ENCODE measurements at places on chromosomes 2 and 18.

- H3K4me1 ChIP-seq = peaks cover 41% of the 10 kb centered on the region
- H3K27ac ChIP-seq = no peak overlapping the region
- peak overlapping the region; percentile 86 for H3K4me3 ChIP-seq
Observed at GRCh38 chr18:79400091-79400590, 4.4 kb downstream of the NFATC1 start.

DNA sequence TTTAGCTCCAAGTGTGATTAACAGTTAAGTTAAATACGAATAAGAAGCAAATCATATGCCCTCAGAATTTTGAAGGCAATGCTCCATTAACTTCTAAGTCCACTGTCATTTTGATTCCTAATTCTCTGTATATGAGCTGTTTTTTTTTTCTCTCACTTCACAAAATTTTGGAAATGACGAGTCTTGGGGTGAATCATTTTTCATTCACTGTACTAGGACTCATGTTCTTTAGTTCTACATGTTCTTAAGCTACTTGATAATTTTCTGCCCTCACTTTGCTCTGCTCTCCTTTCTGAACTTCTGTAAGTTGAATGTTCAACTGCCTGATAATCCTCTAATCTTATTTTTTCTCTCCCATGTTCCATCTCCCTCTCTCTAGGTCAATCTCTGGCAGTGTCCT is 141.0 kb downstream of the THADA start:
- H3K4me3 ChIP-seq = no peak overlapping the region
- H3K36me3 ChIP-seq = peaks cover 1% of the 10 kb centered on the region
- H3K4me1 ChIP-seq = peaks cover 6% of the 10 kb centered on the region
- no peak overlapping the region for H3K27ac ChIP-seq

DNA sequence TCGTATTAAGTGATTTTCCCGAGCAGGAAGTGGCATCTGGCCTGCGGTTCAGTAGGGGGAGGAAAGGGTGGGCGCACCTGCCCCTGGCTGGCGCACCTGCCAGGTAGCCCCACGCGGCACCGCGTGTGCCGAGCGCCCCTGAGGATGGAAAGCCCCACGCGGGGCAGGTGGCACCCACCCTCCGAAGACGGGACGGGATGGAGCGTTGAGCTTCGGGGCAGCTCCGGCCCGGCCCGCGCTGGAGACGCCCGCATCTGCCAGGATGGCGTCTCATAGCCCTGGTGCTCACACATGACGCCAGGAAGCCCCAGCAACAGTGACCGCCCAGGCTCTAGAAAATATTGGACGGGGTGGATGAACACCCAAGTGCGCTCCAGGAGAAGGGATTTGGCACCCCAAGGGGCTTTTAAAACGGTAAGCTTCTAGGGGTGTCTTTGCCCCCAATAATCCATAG is 2.5 kb upstream of the NFATC1 start:
- H3K27ac ChIP-seq = peak overlapping the region; percentile 93
- H3K27me3 ChIP-seq = peaks cover 56% of the 10 kb centered on the region
- H3K36me3 ChIP-seq = peaks cover 8% of the 10 kb centered on the region
- H3K4me1 ChIP-seq = peaks cover 32% of the 10 kb centered on the region
- DNase-seq = no peak

- H3K4me1 ChIP-seq = no peaks in the 10 kb centered on the region
- no peaks in the 10 kb centered on the region for H3K27me3 ChIP-seq
- H3K27ac ChIP-seq = no peak overlapping the region
- peaks cover 10% of the 10 kb centered on the region for H3K36me3 ChIP-seq
- H3K4me3 ChIP-seq = no peak overlapping the region
Observed at GRCh38 chr2:69992310-69993047, 31.0 kb upstream of the ASPRV1 start.

- H3K4me3 ChIP-seq = no peak overlapping the region
- no peak for DNase-seq
- no peaks in the 10 kb centered on the region for H3K36me3 ChIP-seq
- H3K4me1 ChIP-seq = no peaks in the 10 kb centered on the region
- H3K27ac ChIP-seq = no peak overlapping the region
Observed at GRCh38 chr2:239528146-239528545, 127.3 kb upstream of the HDAC4 start.

- H3K4me3 ChIP-seq = peak overlapping the region; percentile 73
- no peak for DNase-seq
- peaks cover 34% of the 10 kb centered on the region for H3K36me3 ChIP-seq
- H3K27me3 ChIP-seq = peaks cover 80% of the 10 kb centered on the region
- H3K4me1 ChIP-seq = peaks cover 34% of the 10 kb centered on the region
- no peak overlapping the region for H3K27ac ChIP-seq
Observed at GRCh38 chr2:174336501-174337336, 2.0 kb downstream of the SP9 start.

DNA sequence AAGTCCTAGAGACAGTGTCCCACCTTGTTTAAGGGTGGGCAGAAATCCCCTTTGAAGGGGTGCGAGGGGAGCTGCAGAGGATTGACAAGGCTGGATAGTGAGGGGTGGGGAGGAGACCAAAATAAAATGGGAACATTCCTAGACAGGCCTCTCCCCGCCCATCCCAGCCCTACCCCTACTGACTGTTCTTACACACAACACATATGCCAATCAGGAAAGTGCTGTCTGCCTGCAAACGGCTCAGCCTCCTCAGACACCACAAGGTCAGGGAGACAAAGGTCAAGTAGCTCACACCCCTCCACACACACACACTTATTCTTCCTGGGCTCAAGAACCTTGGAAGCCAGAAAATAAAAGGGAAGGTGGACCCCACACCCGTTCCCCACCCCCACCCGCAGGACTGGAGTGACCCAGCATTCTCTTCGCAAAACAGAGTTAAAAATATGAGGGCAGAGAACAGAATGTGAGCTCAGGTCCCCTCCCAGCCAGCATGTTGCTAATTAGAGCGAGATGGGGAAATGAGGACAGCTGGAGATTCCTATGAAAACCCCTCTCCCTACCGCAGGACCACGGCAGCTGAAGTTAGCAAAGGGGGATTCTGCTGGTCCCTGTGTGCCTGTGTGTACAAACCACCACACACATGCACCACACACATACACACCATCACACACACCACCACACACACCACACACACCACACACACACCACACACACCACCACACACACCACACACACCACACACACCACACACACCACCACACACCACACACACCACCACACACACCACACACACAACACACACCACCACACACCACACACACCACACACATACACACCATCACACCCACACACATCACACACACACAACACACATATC is 197.8 kb downstream of the TNS1 start:
- DNase-seq = no peak
- no peaks in the 10 kb centered on the region for H3K36me3 ChIP-seq
- peaks cover 11% of the 10 kb centered on the region for H3K27me3 ChIP-seq
- no peak overlapping the region for H3K27ac ChIP-seq
- H3K4me3 ChIP-seq = no peak overlapping the region
- no peaks in the 10 kb centered on the region for H3K4me1 ChIP-seq

GRCh38 chr2:21382701-21383520 is 259.1 kb downstream of the TDRD15 start:
- H3K4me3 ChIP-seq = no peak overlapping the region
- no peaks in the 10 kb centered on the region for H3K27me3 ChIP-seq
- no peaks in the 10 kb centered on the region for H3K4me1 ChIP-seq
- no peak overlapping the region for H3K27ac ChIP-seq
- H3K36me3 ChIP-seq = peaks cover 1% of the 10 kb centered on the region

DNA sequence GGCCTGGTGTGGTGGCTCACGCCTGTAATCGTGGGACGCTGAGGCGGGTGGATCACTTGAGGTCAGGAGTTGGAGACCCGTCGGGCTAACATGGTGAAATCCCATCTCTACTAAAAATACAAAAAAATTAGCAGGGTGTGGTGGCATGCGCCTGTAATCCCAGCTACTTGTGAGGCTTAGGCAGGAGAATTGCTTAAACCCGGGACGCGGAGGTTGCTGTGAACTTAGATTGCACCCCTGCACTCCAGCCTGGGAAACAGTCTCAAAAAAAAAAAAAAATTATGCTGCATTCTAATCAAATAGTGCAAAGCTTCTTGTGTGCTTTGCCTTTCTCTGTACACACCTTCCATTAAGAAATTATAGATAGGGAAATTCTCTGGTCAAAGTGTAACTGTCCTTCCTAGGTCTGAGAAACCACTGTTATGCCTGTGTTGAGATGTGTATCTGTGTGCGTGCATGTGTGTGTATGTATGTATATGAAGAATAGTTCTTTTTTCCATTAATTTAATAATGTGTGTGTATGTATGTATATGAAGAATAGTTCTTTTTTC is 2.5 kb downstream of the CD28 start:
- peak overlapping the region; percentile 78 for H3K4me3 ChIP-seq
- H3K27me3 ChIP-seq = no peaks in the 10 kb centered on the region
- peak overlapping the region; percentile 99 for H3K27ac ChIP-seq
- peaks cover 55% of the 10 kb centered on the region for H3K36me3 ChIP-seq

DNA sequence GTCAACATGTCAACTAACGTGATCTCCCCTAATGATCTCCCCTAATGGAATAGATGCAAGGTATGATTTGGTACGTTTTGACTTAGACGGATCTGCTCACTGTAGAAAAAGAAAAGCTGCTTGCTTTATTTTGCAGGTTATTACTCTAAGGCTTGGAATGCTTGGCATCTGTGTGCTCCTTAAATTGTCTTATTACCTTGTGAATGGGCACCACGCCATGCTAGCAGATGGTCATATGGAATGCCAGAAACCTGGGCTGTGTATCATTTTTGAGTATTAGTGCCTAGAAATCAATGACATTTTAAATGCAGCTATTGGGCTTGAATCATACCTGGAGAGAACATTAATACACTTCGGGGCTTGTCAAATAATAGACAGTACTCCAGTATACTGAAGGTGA is 16.5 kb upstream of the FIGN start:
- H3K27me3 ChIP-seq = no peaks in the 10 kb centered on the region
- H3K36me3 ChIP-seq = no peaks in the 10 kb centered on the region
- H3K27ac ChIP-seq = no peak overlapping the region
- no peaks in the 10 kb centered on the region for H3K4me1 ChIP-seq
- no peak for DNase-seq

GRCh38 chr2:136497709-136498108 is 267.6 kb upstream of the THSD7B start:
- no peaks in the 10 kb centered on the region for H3K4me1 ChIP-seq
- peaks cover 63% of the 10 kb centered on the region for H3K27me3 ChIP-seq
- H3K36me3 ChIP-seq = no peaks in the 10 kb centered on the region
- DNase-seq = no peak
- no peak overlapping the region for H3K27ac ChIP-seq

DNA sequence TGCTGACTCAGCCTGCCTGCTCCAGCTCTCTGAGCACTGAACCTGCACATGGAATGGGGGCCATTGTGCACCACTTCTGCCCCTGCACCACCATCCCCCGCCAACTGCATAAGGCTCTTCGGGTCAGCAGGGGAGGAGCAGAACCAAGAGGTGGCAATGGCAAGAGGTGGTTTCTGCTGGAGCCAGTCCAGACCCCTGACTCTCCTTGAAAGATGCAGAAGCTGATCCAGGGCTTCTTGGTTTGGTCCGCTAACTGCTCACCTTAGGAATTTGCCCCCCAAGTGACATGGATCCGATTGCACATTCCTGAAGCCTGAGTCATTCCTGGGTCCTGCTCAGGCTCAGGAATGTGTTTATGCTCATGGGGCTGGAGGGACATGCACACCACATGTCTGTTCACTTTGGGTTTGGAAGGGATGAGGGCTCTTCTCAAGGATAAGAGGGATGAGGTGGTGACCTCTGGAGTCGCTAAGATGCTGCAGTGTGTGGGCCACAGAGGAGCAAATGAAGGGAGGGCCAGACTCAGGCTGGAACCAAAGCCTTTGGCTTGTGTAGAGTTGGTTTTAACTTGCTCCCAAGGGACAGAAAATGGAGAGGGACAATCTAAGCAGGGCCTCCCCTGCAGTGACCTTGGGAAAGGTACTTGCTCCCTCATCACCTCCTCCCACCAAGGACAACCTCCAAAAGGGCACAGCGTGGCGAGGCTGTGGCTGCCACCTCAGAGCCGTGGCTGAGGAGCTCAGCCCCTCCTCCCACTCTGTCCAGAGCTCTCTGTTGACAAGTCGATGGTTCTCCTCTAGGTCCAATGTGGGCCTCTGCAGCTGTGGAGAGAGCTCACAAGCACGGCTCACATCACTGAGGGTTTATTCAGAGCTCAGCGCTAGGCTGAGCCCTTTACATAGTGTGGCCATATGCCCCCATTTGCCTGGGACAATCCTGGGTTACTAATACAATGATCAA is 66.2 kb downstream of the HS1BP3 start:
- H3K27me3 ChIP-seq = peaks cover 8% of the 10 kb centered on the region
- DNase-seq = no peak
- peaks cover 2% of the 10 kb centered on the region for H3K36me3 ChIP-seq
- H3K4me3 ChIP-seq = no peak overlapping the region
- H3K27ac ChIP-seq = no peak overlapping the region
- peaks cover 5% of the 10 kb centered on the region for H3K4me1 ChIP-seq

DNA sequence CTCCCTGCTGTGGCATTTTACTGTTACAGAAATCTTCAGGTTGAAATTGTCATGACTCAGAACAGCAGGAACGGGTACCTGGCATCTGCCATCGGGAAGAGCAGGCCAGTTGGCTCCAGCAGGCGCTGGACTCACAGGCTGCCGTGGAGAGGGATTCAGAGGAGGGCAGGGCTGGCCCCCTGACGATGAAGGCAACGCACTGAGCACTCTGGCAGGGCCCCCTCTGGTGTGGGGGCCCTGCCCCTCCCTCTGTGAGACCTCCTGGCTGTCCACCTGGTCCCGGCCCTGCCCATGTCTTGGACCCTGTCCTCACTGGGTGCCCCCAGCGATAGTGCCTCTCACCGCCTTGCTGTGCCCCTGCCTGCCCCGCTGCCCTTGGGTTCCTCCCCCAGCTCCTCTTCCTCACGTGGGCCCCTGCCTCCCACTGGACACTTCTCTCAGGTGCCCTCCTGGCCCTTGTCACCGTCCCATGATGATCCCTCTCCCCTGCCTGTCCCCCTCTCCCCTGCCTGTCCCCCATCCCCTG is 23.3 kb upstream of the ALLC start:
- no peaks in the 10 kb centered on the region for H3K36me3 ChIP-seq
- H3K4me3 ChIP-seq = no peak overlapping the region
- peaks cover 38% of the 10 kb centered on the region for H3K27me3 ChIP-seq
- no peaks in the 10 kb centered on the region for H3K4me1 ChIP-seq
- H3K27ac ChIP-seq = no peak overlapping the region

- no peaks in the 10 kb centered on the region for H3K27me3 ChIP-seq
- H3K4me3 ChIP-seq = no peak overlapping the region
- H3K27ac ChIP-seq = no peak overlapping the region
- no peaks in the 10 kb centered on the region for H3K36me3 ChIP-seq
- DNase-seq = no peak
Observed at GRCh38 chr2:194343167-194343566, 1313.9 kb upstream of the SLC39A10 start.

GRCh38 chr2:2455151-2455550 is 124.1 kb upstream of the MYT1L start:
- H3K27me3 ChIP-seq = no peaks in the 10 kb centered on the region
- no peaks in the 10 kb centered on the region for H3K4me1 ChIP-seq
- no peaks in the 10 kb centered on the region for H3K36me3 ChIP-seq
- no peak overlapping the region for H3K27ac ChIP-seq
- DNase-seq = no peak
- no peak overlapping the region for H3K4me3 ChIP-seq

GRCh38 chr2:106161938-106162820 is 31.9 kb downstream of the UXS1 start:
- peak overlapping the region; percentile 95 for H3K27ac ChIP-seq
- H3K27me3 ChIP-seq = no peaks in the 10 kb centered on the region
- H3K4me1 ChIP-seq = peaks cover 63% of the 10 kb centered on the region
- DNase-seq = no peak
